SK-N-SH (cell line): ENCODE measurements at places on chromosomes 6 and 20.

DNA sequence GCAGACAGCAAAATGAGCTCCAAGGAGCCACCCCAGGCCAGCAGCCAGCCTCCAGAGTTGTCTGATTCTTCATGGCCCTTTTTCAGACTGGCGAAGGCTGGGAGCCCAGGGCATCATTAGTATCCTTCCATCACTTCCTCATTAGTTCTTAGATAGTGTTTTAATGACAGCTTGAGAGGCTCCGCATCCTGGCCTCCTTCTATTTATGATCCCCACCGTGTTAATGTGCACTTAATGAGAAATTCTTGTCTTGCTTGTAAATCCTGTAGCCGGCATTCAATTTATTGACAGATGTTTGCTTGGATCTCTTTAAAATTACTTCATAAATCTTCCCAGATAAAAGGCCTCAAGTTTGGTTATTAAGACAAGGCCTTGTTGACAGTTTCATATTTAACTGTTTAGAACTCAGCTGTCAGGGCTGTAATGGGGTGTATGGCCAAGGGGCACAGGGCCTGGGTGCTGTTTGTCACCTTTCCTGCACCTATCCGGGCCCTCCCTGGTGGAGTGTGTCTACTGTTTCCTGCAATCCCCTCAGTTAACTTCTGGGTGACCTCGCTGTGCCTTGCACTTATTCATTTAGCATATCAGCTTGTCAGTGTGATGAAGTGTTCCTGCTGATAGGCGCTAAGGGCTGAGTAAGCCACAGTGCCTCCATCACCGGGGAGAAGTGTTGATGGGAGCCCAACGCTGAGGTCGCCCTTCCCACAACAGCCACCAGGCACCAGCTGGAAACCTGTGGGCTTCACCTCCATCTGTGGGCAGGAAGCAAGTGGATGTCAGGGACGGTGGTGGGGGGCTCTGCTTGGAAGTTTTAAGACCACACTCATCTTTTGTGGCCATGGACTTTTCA lies 169.3 kb downstream of the TSHZ2 start:
- no peak for DNase-seq

- no peak for DNase-seq
Measured at GRCh38 chr20:25321262-25321831, 69.3 kb downstream of the ABHD12 start.

GRCh38 chr6:4350567-4351519 lies 215.5 kb upstream of the ECI2 start:
- no peak for DNase-seq

- no peak for DNase-seq
Measured at GRCh38 chr6:1336246-1336843, 24.4 kb downstream of the FOXQ1 start.

GRCh38 chr20:64080013-64080812 lies at the start of gene OPRL1:
Gene OPRL1, plus strand, starts transcription at chr20:64080082. Its CDS starts 12,639 bp downstream, at chr20:64092721.
- no peak for DNase-seq

DNA sequence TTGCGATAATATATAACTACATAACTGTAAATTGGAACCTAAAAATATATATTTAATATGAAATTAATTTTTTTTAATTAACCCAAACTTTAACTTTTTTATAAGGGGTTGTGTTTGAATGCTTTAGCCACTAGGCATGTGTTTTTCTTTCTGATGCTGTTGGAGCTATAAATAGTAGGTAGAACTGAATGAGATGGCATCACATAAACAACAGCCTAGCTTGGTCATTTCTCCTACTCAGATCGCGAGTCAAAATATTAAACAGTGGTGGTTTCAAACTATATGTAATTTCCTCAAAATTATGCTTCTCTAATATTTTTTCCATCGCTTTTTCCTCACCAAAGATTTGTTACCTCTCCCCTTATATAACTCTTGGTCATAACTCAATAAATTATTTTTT lies 243.2 kb downstream of the ARID1B start:
- peak; percentile 35 for DNase-seq

DNA sequence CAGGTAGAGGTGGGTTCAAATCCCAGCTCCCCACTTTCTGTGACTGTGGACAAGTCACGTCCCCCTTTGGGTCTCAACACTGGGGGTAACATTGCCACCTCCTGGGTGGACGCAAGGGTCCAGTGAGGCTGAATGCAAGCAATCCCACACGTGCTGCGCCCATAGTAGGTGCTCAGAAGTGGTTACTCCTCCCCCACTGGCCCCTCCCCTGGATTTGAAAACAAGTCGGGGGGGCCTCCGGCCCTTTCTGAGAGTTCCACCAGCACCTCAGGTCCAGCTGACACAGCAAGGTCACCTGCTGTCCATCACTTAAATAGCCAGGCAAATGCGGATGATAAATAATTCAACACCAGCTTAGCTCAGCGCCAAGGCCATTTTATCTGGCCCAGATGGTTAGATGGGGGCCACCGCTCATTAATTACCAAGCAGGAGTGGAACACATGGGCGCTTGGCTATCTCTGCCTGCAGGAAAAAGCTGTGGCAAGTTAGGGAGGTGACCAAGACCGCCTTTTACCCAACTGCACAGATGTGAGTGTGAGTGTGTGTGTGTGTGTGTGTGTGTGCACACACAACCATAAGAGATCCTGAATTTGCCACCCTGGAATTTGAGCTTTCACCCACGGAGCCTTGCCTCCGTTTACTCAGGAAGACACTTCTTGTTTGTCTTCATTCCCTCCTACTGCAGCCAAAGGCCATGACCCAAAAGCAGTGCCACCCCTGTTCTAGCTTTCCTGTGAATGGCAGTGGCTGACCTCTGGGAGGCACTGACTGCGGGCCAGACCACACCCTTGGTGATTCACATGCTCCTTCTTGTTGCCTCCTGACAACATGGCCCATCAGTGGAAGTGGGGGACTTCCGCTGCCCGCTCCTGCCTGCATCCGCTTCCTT lies 34.7 kb upstream of the KCNB1 start:
- no peak for DNase-seq

DNA sequence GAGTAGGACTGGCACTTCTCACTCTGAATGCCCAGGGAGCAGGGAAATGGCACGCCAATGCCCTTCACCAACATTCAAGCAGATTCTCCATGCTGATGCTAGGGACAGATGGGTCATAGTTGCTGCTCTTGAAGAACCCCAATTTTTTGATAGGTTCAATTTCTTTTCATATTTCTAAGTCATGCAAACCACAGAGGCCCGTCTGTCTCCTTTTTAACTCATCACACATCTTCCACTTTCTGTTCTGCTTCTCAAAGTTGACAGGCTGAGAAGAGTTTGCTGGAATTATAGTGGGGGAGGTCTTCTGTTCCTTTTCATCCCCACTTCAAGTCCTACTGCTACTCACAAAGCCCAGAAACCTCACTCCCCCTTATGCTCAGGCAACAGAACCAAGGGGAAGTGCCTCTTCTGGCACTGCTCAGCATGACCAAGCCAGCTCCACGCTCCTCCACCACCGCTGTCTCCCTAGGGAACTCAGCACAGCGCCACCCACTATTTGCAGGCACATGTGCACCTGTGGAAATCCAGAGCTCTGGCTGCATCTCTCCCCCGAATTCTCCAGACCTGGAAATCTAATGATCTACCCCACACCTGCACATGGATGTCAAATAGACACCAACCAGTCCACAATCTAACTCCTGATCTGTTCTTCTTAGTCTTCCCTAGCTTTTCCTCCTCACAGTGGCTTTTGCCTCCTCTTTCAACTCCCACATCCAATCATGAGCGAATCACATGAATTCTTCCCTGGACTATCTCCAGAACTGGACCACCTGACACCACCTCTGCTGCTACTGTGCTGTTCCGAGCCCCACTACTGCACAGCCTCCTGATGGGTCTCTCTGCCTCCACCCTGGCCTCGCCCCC lies 10.7 kb downstream of the ZBTB24 start:
- DNase-seq, result no peak

GRCh38 chr6:168116438-168116974 lies 37.5 kb upstream of the FRMD1 start:
- DNase-seq, result no peak

GRCh38 chr20:63753381-63753780 lies 13.8 kb downstream of the SLC2A4RG start:
- no peak for DNase-seq

DNA sequence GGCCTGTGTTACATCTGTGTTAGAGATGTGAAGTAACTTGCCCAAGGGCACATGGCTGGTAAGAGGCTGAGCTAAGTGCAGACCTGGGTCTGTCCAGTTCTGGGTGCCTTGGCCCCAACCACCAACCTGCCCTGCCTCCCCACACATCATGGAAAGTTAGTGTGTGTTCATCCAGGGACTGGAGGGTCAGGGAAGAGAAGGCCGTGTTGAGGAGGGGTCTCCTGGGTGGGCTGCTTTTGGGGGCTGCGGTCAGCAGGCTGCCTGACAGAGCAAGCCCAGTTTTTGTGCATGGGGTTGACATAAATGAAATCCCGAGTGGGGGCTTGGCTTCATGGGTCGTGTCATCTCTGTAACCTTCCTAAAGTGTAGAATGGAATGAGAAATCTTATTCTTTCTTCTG lies 10.9 kb downstream of the PYGB start:
- DNase-seq, result no peak

DNA sequence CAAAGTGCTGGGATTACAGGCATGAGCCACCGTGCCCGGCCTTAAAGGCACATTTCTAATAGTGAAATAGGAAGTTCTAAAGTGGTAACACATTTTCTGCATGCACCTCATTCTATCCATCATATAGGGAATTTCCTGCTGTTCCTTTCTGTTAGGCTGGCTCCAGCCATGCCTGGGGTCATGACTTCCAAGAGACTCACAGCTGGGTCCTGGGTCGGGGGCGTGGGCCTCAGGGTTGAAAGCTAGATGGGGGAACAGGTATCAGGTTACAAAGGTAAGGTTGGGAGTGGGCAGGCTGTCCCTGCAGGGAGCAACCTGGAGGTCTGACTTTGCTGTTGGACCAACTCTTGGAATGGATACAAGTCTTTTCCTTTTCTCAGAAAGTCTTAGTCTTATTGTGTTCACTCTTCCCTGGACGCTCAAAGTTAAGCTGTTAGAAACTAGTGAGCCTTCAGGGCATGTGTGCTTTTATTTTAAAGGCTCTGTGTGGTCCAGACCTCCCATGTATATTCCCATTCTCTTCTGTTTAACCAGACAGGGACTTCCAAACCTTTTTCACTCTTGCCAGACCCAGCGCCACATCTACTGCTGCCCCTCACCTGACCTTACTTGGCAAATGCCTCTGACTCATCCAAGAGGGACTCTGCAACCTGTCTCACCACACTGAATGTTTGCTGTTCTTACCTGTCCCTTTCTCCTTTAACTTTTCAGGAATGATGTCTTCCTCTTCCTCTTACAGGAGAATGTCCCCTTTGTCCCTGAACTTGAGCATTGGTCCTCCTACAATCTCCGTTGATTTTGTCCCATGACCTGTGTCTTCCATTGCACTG lies 64.4 kb downstream of the TMEM170B start:
- DNase-seq, result no peak

DNA sequence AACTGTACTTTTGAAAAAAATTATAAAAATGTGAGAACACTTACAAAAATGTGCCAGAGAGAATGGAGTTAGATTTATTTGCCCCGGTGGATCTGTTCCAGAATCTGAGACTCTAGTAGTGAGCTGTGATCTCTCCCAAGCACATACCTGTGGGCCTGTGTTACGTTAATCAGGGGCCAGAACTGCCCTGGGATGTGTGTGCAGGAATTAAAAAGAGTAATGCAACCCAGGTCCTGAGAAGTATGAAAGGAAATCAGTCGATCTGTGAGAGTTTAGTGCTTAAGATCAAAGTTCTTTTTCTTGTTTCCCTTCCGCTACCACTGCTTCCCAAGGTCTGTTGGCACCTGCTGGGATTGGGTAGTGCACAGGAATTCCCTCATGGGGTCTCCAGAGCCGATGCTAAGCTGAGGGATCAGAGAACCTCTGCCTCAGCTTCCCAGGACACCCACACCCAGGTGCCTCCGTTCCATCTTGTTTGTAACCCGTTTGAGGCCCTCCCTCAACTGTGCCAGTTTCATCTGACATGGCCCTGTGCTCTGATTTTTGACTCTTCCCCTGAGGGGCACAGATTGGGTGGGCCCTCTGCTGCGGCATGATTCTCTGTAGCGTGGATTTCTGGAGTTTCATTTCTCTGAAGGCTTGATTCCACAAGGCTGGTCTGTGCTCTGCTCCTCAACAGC lies 87.7 kb downstream of the RREB1 start:
- no peak for DNase-seq

DNA sequence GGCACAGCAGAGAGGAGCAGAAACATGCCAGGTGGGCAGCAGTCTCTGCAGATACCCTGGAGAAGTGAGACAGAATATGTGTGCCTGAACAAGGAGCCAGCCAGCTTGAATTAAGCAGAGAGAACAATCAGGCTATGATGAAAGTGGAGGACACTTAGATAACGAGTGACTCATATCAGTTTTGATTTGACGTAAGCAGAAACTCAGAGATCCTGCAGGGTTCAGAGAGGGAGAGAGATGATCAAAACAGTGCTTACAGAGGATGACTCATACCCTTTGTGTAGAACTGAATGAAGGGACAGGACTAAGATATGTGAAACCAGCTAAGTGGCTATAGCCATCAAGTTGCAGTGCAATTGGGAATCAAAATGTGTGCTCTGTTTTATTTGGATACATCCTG lies 300.7 kb downstream of the TENT5A start:
- no peak for DNase-seq
